Left cardiac atrium (tissue), 4 donors: ENCODE measurements at places on chromosomes 7 and 10. TPM values are rescaled to one million over a fixed set of nuclear protein-coding genes. Genes with fewer than 3 reads are reported as not detected.

Gene PRLHR
- total RNA-seq, result not detected

Gene TMEM184A
- total RNA-seq, result 0.31 TPM

Gene PRRT4
- total RNA-seq, result 1.8 TPM

Gene CPXM2
- total RNA-seq, result 12.5 TPM

Gene GDF10
- 0.89 TPM for total RNA-seq

Gene EEF1AKMT2
- 11.5 TPM for total RNA-seq

Gene FAM131B
- 0.97 TPM for total RNA-seq

Gene HSPA14
- total RNA-seq, result 7.0 TPM

- DNase-seq, result no peak
These were observed 5.7 kb upstream of the CXCL12 start for GRCh38 chr10:44390585-44391072.

DNA sequence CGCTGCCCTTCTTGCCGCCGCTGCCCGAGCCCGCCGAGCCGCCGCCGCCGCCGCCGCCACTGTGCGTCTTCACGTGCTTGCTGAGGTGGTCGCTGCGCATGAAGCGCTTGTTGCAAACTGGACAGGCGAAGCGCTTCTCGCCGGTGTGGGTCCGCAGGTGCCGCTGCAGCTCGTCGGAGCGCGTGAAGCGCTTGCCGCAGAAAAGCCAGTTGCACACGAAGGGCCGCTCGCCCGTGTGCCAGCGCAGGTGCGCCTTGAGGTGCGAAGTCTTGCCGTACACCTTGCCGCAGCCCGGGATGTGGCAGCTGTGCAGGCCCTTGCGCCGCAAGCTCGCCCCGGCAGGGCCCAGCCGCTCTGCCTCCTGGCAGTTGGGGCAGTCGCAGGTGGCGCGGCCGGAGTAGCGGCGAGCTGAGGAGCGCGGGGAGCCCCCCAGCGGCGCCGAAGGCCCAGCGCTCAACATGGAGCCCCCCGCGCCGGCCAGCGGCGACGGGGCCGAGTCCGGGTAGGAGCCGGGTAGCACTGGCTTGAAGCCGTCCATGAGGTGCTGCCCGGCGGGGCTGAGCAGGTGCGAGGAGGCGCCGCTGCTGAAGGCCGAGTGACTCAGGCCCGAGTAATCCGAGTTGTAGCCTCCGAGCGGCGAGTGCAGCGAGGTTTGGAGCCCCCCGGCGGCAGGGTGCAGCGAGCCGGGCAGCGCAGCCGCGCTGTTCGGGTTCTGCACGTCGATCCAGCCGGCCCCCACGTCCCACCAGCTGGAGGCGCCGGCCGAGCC lies 2.1 kb downstream of the SP8 start:
- DNase-seq, result no peak

- DNase-seq, result no peak
These were observed 14.2 kb downstream of the DNAJC9 start for GRCh38 chr10:73232887-73233286.

GRCh38 chr7:81333536-81333935 lies 414.7 kb upstream of the SEMA3C start:
- no peak for DNase-seq

- no peak for DNase-seq
These were observed 107.0 kb upstream of the RET start for GRCh38 chr10:42969909-42970308.

DNA sequence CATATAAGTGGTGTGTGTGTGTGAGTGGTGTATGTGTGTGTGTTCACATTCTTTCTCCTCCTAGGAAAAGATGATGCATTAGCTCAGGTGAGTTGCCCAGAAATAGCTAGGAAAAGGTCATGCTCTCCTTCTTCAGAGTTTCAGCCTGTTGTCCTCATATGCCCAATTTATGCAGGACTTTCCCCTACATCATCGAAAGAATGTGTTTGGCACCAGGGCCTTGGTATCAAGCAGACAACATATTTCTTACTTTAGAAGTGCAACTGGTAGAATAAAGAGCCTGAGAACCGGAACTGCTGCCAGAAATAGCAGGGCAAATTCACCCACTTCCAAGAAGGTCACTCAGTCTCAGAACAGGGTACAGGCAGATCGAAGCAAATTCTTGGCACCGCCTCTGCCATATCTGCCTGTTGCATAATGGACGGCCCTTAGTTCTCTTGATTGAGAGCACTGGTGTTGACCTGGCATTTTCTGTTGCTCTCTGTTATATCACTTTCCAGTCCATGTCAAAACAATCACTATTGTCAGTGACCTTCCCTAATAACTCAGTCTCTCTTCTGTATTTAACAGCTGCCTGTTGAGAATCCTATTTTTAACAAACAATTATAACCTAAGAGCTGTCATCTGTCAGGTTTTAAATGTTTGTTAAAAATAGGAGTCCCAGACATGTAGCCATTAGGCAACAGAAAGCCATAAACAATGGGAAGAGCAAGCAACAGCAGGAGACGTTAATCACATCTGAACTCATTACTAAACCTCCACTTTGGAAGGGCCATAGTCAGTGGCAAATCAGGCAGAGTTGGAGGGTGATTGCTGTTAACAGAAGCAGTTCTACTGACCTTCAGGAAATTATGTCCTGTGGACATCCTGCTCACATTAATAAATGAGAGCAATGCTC lies 20.7 kb downstream of the ADRB1 start:
- peak; percentile 57 for DNase-seq

DNA sequence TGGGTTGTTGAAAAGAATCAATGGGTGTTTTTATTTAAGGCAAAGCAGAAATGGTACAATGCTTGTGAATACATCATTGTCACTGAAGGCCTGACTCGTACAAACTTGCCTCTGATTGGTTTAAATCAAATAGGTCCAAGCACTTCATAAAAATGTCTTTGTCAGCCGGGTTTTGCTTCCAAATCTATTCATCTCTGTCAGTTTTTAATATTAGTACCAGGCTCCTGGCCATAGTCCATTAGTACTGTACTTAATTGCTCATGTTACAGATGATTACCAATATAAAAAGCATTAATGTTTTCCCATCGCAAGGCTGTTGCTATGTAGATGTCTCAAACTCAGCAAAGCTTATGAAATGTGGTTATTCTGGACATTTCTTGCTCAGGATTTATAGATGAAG lies 171.9 kb downstream of the ARID5B start:
- no peak for DNase-seq

DNA sequence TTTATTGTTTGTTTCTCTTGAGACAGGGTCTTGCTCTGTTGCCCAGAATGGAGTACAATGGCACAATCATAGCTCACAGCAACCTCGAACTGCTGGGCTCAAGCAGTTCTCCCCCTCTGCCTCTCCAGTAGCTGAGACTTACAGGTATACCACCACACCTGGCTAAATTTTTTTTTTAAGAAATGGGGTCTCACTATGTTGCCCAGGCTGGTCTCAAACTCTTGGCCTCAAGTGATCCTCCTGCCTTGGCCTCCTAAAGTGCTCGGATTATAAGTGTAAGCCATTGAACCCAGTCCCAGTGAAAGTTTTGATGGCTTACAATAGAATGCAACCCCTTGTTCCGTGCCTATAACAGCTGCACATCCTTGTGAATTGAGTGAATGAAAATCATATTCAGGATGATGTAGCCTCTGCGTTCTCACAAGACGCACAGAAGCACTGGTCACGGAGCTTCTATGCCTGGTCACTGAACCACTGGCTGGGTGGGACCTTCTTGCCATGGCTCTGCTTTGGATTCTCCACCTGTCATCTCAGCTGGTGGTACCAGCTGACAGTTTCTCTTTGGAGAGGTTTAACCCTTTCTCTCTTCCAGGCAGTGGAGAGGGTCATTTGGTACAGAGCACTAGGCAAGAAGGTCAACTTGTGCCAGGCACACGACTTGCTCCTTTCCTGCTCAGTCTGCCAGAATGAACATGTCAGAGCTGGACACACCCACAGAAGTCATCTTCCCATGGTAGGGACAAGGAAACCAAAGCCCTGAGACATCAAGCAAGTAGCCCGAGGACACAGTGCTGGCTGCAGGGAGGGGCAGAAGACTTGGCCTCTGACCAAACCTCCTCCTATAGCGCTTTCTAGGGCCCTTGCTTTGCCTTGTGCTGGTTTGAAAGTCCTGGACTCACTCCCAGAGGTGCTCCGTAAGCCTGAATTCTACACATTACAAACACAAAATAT lies 89.6 kb downstream of the ATXN7L1 start:
- DNase-seq, result no peak

DNA sequence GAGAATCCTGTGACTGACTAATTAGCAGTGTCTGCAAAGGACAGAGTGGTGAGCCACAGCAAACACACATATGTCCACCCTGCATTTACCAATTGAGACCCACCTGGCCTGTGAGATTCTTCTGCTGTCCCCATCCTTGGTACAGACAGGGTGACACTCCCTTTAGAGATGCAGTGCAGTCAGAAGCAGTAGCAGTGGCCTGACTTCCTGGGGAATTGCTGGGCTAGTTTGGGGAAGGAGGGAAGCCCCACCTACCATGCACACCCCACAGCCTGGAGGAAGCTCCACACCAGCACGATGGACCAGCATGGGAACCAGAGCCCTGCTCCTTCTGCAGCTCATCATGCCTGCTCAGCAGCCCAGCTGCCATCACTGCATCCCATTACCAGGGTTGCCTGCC lies 924.9 kb upstream of the ZNF722 start:
- no peak for DNase-seq

DNA sequence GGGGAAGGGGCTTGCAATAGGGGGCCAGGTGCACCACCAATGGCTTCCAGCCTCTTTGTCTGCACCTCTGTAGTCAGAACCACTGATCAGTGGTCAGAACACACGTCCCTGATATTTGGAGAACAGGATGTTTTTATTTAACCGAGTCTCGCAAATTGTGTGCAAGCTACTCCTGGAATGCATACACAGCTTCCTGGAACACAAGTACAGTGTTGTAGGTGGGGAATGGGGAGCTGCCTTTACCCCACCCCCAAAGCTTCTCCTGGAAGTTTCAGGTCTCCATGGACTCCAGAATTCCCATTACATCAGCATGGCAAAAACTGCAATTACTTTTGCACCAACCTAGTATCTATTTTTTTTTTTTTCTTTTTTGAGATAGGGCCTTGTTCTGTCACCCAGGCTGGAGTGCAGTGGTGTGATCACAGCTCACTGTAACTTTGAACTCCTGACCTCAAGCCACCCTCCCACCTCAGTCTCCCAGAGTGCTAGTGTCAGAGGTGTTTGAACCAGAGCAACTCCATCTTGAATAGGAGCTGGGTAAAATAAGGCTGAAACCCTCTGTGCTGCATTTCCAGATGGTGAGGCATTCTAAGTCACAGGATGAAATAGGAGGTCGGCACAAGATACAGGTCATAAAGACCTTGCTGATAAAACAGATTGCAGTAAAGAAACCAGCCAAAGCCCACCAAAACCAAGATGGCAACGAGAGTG lies 374.0 kb downstream of the CALN1 start:
- DNase-seq, result no peak

- DNase-seq, result no peak
These were observed 17.6 kb upstream of the MCM10 start for GRCh38 chr10:13143766-13144165.

DNA sequence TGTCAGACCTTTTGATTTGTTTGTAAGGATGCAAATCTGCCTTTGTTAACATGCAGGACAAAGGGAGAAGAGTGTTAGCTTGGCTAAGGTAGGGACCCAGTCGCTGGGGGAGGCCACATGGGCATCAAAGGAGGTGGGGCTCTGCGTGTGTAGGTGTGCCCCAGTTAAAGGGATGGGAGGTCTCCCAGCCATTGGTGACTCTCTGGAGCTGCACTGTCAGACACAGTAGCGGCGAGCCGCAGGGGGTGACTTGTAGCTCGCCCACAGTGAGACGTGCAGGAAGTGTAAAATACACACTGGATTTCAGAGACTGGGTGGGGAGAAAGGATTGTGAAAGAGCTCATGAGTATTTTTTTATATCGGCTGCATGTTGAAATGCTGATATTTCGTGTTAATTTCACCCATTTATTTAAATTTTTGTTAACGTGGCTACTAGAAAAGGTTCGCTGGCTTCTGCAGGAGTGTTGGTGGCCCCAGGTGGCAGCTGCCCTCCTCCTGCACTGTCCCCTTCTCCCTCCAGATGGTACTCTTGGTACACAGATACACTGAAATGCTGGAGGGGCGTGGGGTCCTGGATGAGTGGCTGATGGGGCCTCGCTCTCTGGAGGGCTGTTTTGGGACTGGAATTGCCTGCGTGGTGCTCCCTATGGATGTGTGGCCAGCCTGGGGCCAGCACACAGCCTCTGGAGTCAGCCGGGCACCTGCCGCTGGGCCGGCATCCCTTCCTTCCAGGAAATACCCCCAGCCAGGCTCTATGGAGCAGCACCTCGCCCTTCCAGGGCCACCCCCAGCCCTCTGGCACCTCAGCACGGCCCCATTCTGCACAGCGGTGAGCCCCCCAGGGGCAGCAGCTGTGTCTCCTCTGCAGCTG lies 59.2 kb downstream of the LHPP start:
- no peak for DNase-seq

- no peak for DNase-seq
These were observed 562.6 kb upstream of the GALNT17 start for GRCh38 chr7:70569335-70569819.

DNA sequence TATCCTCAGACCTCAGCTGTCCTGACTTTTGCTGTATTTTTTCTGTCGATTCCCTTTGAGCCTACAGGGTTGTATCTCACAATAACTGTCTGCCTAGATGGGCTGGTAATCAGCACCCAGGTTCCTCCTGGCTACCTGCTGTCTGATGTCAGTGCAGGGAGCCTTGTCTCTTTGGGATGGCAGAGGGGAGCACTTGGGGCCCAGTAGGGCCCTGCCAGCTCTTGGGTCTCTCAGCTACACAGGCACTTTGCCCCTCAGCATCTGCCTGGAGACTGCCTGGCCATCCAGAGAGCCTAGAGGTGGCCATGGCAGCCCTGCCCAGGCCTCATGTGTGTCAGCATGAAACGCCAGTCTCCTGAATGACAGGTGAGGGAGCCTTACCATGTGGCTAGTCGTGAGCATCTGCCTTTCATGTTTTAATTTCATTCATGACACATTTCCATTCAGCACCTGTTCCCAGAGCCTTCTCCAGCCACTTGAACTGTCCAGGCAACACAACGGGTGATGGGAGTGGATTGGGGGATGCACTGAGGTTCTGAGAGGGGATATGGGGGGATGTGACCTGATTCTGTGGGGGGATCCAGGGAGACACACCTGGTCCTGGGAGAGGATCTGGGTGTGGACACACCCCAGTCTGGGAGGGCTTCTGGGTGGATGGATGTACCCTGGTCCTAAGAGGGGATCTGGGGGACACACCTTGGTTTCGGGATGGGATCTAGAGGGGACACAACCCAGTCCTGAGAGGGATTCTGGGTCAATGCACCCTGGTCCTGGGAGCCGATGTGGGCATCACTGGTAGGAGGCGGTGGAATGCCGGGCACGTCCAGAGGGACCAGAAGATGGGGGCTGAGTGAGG lies 21.9 kb downstream of the ADCY1 start:
- no peak for DNase-seq

- DNase-seq, result no peak
These were observed 240.4 kb downstream of the ARL4A start for GRCh38 chr7:12927635-12928434.

GRCh38 chr10:10725196-10725595 lies 292.5 kb upstream of the CELF2 start:
- DNase-seq, result no peak
